Activated naive CD4-positive, alpha-beta T cell treated with anti-CD3 and anti-CD28 coated beads, Interleukin-2, amount 10 ng/mL, durations not matched to agents 7 days and 5 days (primary cell): ENCODE measurements at places on chromosomes 3 and 15.

GRCh38 chr15:37876900-37877299 is 57.5 kb upstream of the TMCO5A start:
- no peak for DNase-seq

DNA sequence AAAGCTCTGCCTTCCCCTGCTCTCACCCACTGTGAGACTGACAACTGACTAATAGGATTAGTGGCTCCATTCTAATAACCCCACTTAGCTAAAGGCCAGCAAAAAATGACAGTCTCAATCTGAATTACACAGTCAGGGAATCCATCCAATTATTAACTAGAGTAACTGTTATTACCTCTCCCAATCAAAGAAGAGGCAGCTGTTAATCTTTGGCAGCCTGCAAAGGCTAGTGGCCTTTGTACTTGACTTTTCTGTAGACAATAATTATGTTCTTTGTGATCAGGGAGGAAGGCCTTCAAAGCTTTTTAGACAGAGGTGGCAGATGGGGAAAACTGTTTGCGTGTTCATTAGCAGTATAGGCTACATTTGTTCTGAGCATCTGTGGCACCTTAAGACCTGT is 177.7 kb downstream of the ISL2 start:
- no peak for DNase-seq

- no peak for DNase-seq
Measured at GRCh38 chr3:38043486-38043885, 4.5 kb downstream of the DLEC1 start.

GRCh38 chr15:99735868-99736267 is 2.6 kb upstream of the LYSMD4 start:
- DNase-seq, result no peak

GRCh38 chr3:134854254-134854653 is 59.2 kb downstream of the EPHB1 start:
- DNase-seq, result no peak

DNA sequence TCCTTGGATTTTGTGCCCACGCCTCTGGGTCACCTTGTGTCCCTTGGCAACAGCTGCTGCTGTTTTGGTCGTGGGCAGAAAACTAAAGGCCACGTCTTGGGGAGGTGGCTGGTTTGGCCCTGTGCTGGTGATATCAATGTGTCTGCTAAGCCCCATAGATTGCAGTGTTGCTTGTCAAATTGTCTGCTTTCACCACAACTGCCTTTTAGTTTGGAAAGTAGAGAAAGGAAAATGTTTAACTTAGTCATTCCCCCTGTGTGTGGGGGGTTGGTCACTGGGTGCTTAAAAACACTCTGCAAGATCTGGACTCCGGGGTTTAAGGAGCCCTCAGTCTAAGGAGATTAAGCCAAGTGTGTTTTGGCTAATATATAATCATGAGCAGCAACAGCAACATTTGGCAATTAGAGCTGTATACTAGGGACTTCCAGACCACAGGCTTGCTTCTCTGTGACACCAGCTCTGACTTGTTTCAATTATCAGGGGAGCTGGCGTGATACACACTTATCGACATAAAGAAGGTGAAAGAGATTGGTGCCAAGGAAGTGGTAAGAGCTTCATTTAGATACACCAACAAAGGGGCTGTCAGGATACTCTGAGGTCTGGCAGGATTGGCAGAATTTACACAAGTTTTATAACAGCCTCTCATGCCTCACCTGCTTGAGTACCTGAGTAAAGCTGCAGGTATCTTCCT is 3.5 kb downstream of the SMAD3 start:
- peak; percentile 42 for DNase-seq

- no peak for DNase-seq
Measured at GRCh38 chr3:57017459-57017845, 43.0 kb upstream of the SPATA12 start.

DNA sequence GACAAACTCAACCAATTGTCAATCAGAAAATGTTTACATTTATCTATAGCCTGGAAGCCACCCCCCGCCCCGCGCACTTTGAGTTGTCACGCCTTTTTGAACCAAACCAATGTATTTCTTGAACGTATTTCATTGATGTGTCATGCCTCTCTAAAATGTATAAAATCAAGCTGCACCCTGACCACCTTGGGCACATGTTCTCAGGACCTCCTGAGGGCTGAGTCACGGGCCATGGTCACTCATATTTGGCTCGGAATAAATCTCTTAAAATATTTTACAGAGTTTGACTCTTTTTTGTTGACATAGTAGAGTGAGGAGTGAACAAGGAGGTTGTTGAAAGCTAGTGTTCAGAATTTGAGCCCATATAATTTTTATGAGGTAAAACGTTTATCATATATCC is 6.5 kb downstream of the MCTP2 start:
- no peak for DNase-seq

DNA sequence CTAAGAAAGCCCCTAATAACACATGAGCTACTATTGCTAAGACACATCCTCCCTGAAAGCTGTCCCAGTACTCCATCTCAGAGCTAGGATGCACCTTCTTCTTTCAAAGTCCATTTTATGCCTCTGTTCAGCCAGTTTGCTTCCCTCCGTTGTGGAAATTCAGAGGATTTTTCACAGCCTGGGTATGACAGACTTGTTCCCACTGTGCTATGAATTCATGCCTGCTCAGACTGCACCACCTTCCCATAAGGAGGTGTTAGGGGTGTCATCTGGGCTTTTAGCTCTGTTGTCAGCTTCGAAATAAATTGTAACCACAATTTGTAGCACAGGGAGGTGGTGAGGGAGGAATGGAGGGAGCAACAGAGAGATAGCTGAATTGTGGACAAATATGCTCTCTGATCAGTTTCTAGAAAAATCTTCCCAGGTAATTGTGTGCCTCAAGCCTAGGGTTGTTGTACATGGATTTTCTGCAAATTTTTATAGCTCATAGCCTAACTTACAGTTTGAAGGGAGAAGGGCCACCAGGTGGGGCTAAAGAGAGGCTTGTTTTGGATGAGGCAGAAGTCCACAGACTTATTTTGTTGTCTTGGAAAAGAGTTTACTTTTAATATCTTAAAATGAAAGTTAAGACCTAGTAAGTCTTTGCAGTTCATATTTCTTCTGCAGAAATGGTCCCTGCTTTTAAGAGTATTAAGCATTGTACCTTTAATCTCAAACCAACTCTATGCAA is 462.0 kb downstream of the PDCD6IP start:
- peak; percentile 42 for DNase-seq

GRCh38 chr3:58800940-58801339 is 134.4 kb upstream of the FAM3D start:
- DNase-seq, result no peak

- no peak for DNase-seq
Measured at GRCh38 chr3:143267989-143268388, 148.4 kb downstream of the CHST2 start.

- no peak for DNase-seq
Measured at GRCh38 chr3:12918231-12918630, 76.9 kb upstream of the RPL32 start.

GRCh38 chr3:194395212-194395611 is 3.9 kb downstream of the GP5 start:
- no peak for DNase-seq

DNA sequence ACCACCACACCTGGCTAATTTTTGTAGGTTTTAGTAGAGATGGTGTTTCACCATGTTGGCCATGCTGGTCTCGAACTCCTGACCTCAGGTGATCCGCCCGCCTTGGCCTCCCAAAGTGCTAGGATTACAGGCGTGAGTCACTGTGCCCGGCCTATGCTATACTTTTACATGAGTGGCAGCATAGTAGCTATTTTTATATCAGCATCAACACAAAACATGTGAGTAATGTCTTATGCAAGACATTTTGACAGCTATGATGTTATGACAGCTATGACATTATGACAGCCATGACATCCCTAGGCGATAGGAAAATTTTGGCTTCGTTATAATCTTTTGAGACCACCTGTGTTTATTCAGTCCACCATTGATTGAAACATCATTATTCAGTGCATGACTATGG is 4.1 kb upstream of the NAALADL2 start:
- DNase-seq, result no peak

DNA sequence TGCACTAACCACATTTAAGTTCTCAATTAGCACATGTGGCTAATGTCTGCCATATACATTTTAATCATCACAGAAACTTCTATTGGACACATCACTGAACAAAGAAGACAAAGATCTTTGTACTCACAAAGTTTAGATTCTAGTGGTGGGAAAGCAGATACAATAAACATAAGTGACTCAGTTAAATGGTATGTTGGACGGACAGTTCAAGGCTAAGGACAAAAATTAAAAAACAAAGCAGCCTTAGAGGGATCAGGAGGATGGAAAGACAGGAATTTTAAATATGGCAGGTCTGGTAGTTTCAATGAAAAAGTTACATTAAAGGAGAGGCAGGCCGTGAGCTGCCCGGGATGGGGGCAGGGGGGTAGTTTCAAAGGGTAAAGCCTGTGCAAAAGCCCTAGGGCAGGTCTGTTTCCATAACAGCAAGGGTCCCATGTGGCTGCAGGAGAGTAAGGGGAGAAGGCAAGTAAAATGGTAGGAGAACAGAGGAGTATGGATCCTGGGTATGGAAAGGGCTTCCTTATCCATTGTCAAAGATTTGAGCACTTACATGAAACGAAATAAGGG is 220.7 kb downstream of the FHIT start:
- no peak for DNase-seq

GRCh38 chr3:40278791-40279190 is 30.7 kb upstream of the EIF1B start:
- DNase-seq, result no peak
